ENCODE measurements at places on chromosomes 5 and 9.

DNA sequence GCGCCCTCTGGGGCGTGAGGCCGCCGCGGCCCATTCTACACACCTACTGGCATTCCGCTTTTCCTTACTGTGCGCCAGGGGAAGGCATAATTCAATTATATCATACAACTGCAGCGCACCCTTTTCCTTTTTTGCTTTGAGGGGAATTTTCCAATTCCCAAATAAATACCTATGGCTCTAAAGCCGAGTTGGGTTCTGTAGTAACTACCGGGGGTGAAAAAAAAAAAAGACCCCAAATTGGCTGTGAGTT, 34.1 kb upstream of the NFIB start:
- DNase-seq, result no peak

- no peak for DNase-seq
Observed at GRCh38 chr5:15459200-15459599, 40.8 kb upstream of the FBXL7 start.

DNA sequence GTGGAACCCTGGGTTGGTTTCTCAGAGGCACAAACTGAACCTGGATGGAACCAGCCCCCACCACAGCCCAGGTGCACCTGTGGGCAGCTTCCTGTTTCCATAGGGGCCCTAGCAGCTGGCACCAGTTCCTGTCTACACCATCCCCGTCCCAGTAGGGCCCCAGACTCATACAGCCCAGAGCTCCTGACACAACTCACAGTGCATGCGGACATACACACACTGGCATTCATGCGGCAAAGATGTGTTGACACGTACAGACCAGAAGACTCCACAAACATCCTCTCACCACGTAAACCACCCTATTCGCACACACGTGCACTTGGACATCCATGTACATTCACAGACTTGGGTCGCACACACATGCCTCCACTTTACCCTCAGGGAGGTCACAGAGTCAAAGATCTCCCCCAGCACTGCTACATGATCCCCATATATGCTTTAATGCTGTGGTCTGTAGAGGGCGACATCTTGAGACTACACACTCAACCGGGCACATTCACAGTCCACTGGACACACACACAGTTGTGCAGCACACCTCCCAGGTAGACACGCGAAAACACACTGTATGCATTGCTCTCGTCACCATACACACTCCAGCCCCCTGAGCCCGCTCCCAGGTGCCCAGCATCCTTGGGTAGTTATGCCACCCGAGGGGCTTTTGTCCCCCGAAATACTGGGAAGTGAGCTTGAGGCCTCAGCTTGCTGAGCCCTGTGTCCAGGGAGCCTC, 22.4 kb downstream of the CXXC5 start:
- peak; percentile 70 for DNase-seq

DNA sequence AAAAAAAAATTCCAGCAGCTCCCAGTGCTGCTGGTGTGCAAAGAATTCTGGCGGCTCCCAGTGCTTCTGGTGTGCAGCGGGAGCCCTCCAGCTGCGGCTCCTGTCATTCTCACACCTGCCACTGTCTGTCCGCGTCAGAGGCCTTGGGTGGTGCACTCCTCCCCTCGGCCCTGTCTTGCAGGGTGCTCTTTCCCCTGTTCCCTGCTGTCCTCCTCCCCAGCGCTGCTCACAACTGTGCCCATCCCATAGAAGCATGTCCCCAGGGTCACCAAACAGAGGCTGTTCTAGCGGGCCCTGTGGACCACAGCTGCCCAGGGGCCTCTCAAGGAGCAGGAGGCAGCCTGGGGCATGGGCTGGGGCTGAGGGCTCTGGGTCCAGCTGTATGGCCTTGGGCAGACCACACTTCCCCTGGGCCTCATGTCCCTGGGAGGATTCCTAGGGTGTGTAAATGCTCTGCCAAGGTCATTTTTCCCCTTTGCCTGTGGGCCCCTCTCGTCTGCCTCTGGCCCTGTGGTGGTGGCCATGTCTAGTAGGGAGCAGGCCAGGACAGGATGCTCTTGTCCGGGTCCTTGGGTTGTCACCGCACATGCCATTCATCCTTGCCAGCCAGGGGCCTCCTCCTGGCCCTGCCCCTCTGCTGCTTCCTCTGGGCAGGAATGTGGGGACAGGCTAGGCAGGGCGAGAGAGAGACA, 68.2 kb downstream of the PHF2 start:
- peak; percentile 7 for DNase-seq

GRCh38 chr9:70519912-70520724, 105.7 kb upstream of the KLF9 start:
- no peak for DNase-seq

DNA sequence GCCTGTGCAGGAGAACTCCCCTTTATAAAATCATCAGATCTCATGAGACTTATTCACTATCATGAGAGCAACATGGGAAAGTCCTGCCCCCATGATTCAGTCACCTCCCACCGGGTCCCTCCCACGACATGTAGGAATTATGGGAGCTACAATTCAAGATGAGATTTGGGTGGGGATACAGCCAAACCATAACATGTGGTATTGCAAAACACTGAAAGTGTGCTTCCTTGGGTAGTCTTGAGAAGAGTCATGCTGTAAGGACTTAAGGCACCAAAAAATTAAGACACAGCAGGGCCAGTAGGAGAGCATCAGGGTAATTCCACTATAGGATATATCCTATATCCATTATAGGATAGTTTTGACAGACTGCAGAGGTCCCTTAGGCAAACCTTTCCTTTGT, 29.4 kb upstream of the GDNF start:
- DNase-seq, result no peak

- DNase-seq, result no peak
Observed at GRCh38 chr5:173165177-173166016, 21.1 kb downstream of the BNIP1 start.

GRCh38 chr5:173318330-173318729, 9.9 kb downstream of the STC2 start:
- DNase-seq, result no peak

DNA sequence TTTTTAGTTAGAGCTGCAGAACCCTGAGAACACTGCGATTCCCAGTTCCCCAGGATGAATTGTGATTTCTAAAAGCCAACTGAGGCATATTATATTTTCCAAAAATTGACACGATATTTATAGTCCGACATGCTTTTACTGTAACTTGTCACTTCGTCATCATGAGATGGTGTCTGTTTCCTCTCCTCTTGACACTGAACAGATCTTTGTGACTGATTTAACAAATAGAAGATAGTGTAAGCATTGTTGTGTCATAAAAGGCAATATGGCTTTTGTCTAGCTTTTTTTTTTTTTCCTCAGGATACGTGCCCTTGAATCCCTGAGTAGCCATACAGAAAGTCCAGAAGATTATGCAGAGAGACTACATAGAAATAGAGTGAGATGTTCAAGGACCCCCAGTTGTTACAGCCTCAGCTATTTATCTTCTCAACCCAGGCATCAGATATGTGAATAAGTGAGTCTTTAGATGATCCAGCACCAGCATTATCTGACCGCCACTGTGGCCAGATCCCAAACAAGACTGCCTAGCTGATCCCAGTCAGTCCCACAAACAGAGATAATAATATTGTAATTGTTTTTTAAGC, 27.8 kb upstream of the CCL21 start:
- no peak for DNase-seq

DNA sequence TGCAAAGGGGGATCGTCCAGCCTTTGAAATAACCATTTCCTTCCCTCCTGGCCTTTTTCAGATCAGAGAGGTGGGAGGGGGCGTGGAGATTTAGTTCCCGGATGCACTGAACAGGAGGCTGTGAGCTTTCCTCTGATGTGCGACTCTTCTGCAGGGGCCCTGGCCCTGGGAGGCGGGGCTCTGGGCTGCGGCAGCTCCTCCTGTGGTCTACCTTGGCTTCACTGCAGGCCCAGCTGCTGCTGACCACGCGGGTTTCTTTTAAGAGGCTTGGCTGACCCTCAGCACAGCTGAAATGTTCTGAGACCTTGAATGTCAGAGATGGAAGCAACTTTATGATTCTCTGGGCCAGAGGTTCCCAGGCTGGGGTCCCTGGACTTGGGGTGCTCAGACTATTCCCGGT, 27.0 kb upstream of the COL15A1 start:
- DNase-seq, result no peak

GRCh38 chr5:114367029-114367428, 5.2 kb downstream of the KCNN2 start:
- no peak for DNase-seq

- DNase-seq, result no peak
Observed at GRCh38 chr9:107983762-107984161, 494.2 kb upstream of the KLF4 start.
